ENCODE measurements at places on chromosomes 7 and 10.

DNA sequence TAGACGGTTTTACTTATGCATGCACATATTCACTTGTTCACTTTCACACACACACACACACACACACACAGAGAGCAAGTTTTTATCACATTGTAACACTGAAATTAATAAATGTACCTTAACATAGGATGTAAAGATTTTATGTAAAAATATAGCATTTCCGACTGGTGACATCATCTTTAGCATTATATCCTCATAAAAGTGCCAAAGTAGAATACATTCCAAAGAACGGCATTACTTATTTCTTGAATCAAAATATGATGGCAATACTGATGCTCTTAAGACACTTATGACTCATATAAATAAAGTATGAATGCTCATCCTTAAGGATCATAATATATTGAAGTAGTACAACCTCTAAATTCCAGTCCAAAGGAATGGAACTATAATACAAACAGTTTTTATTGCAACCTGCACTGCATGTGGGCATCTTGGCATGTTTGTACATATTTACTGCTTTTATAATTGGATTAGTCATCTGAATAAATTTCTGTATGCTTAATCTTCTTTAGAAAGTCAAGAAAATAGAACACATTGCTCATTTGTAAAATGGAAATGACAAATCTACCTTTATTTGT lies 290.0 kb upstream of the SEMA3A start:
- DNase-seq = no peak

DNA sequence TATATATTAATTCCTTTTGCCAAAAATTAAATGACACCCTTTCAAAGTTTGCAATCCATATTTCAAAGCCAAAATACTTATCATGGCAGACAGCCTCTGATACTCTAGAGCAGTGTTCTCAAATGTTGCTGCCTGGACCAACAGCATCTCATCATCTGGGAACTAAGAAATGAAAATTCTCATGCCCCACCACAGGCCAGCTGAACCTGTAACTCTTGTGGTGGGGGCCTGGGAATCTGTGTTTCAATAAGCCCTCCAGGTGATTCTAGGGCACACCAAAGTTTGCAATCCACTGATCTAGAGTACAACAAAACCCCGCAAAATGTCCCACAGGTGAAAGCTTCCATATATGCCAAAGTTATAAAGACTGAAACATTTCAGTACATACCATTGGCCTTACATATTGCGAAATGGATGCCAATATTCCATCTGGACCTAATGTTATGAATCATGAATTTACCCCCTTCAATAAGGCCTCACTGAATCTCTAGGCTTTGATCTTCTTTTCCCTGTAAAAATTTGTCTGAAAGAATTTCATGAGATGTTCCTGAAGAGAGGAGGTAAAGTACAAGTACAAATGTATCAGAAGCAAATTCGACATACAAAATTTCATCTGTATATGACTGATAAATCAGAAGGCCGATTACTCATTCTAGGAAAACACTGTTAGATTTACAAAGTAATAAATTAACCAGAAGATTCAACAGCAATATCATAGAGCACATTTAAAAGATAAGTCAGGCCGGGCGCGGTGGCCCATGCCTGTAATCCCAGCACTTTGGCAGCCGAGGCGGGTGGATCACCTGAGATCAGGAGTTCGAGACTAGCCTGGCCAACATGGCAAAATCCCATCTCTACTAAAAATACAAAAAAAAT lies 25.3 kb upstream of the EPC1 start:
- DNase-seq = no peak

GRCh38 chr7:18667466-18667865 lies 171.9 kb downstream of the HDAC9 start:
- no peak for DNase-seq

DNA sequence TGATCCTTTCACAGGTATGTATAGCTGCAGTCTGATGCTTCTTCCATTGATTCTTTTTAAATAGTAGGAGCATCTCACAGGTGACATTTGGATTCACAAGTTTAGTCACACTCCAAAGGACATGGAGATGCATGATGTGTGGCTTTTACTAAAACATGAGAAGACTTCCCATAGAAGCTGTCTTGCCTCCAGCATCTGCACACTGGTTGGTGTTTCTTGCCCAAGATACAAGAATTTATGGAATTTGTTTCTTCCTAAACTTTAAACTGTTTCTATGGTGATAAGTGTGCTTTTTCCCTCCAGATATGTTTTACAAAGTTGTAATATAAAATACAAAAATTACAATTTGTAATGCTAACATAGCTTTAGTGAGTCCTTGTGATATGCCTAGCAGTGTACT lies 24.2 kb downstream of the ADIRF start:
- DNase-seq = no peak

GRCh38 chr10:14879124-14879927 lies 660 bp downstream of the SUV39H2 start:
- peak; percentile 52 for DNase-seq

DNA sequence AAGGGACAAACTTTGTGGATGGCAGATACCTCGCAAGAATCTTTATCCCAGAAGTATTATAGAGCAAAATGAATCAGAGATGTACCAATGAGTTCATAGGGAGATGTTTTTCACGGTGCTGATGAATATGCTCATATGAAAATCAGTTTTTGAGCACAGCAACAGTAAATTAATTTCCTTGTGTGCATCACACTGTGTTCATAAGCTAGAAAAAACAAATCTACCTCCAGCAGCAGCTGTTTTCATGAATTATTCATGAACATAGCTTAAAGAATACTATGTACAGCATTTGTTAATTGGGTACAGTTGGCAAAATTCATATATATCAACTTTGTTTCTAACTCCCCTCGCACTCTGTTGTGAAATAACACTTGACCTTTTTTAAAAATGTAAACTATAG lies 809.8 kb downstream of the GRM8 start:
- no peak for DNase-seq

- DNase-seq = no peak
These were observed 8.8 kb downstream of the LYZL1 start for GRCh38 chr10:29297678-29298077.

DNA sequence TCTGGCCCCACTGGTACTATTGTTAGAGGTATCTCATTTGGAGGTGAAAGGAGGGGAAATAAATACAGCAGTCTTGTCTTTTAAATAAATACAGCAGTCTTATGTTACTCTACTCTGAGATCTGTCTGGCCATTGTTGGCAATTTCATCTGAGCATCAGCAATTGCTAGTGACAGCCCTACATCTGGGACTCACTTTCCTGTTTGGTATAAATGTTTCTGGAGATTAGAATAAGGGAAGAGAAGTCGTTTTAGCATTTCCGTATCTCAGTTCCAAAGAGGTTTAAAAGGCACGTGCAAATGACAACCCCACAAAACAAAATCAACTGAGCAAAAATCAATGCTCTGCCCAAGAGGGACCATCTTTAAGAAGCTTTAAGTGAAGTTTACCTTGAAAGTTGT lies 18.1 kb upstream of the CNNM2 start:
- no peak for DNase-seq

DNA sequence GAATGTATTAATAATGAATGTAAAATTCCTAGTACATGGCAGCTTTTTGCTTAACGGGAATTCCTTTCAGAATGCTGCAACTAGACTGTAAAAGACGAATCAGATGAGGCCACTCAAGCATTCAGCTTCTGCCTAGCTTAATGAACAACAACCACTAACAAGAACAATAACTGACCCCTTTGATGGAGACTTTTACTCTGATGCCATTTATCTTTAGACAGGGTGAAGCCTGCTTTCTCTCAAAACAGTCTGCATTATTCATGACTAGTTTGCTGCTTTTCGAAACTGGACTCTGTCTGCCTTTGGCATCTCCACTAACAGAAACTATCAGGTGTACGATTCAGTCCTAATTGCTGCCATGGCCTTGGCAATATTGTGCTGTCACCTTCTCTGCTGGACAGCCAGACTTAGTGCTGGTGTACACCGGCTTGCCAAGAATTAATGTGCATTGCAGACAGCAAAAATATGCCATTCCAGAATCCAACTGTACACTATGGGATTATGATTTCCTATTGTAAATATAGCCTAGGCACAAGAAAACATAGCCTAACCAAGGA lies 295.5 kb upstream of the CDC14C start:
- no peak for DNase-seq

- no peak for DNase-seq
These were observed 554.4 kb downstream of the INHBA start for GRCh38 chr7:41148521-41148951.

DNA sequence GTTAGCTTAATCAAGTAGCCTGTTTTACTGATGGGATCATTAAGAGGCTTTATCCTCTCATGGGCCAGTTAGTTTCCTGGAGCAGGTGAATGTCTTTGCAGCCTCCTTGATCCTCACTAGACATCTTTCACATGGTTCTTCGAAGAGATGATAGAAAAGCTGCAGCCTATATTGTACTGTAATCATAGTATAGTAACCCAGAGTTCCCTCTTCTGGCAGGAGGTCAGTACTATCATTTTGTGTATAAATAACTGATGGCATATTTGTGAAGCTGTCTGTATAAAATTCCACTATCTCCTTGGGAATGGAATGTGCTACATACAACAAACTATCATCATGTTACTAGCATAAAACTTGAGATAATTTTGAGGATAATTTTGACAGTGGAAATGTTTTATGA lies 123.8 kb upstream of the PRPS1L1 start:
- no peak for DNase-seq

- DNase-seq = no peak
These were observed 262.0 kb upstream of the ZMIZ1 start for GRCh38 chr10:78806681-78807221.

- no peak for DNase-seq
These were observed 55.3 kb downstream of the C7orf25 start for GRCh38 chr7:42856605-42856987.

- DNase-seq = no peak
These were observed 871.1 kb downstream of the LRMDA start for GRCh38 chr10:76302481-76302880.

GRCh38 chr7:103936558-103936957 lies 52.9 kb downstream of the RELN start:
- DNase-seq = no peak

DNA sequence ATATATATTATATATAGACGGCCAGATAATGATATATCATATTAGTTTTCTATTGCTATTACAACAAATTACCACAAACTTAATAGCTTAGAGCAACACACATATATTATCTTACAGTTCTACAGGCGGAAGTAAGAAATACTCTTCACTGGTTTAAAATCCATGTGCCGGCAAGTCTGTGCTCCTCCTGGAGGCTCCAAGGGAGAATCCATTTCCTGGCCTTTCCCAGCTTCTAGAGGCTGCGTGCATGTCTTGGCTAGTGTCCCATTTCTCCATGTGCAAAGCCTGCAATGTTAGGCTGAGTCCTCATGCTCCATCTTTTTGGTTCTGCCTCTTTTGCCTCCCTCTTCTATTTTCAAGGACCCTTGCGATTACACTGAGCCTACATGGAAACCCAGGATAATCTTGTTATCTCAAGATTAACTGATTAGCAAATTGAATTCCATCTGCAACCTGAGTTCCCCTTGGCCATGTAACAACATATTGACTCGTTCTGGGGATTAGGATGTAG lies 23.9 kb upstream of the PNLIPRP3 start:
- DNase-seq = no peak

DNA sequence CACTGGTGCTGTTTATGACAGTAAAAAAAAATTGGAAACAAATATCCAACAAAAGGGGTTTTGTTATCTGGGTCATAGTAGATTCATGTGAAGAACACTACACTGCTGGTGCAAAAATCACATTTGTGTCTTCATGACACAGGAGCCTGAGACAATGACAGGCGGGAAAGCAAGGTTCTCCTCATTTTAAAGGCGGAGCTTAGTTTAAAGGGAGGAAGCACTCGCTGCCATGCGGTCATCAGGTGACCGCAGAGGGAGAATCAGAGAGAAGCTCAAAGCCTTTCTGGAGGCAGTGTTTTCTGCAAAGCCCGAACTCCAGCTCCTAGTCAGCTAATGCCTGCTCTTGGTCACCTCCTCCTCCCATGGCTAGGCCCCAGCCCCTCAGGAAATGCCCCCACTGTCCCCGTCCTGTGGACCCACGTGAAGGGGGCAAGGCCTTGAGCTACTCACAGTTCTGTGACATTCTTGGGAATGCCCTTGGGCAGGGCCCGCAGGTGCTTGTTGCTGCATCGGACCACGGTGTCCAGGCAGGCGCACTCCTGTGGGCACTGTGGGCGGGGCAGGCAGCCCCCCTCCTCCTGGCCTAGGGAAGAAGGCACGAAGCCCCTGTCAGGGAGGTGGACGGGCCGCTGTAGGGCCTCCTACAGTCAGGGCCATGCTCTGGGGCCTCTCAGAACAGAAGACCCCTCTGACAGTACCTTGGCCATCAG lies 146.1 kb downstream of the SLIT1 start:
- DNase-seq = peak; percentile 39

DNA sequence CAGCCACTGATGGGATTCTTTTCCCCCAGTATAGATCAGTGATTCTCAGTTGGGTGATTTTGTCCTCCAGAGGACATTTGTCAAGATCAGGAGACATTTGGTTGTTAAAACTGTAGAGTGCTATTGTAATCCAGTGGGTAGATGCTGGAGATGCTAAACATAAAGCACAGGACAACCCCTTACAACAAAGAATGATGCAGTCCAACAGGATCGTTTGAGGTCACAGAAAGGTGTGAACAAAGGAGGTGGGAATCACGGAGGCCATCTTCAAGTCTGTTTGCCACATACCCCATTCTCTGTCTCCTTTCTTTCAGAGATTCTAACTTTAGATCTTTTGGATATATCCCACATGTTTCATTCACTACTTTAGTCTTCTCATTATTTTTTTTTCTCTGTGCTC lies 69.0 kb downstream of the HELLS start:
- no peak for DNase-seq

DNA sequence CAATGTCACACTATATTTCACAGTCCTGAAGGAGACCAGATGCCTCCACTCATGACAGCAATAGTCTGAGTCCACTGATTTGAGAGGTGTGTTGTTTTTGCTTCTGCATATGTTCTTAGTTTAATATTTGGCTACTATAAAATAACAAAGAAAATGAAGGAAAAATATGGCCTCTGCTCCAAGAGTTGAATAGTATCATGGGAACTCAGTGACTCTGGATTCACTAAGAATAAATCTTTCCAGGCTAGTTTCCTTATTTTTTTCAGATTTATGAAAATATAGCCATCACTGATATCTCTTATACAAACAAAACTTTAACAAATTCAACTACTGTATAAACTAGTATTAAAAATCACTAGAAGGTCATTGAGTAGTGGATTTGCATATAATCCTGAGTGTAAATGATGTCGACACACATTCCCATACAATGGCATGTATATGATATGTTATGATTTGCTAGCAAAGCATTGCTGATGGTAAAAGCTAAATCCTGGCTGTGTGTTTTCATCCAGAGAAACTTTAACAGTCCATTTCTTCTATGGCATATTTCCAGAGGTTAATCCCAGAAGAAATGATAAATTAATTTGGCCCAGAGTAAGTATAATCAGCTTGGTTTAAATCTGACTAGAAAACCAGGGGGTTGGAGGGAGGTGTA lies 66.0 kb upstream of the VIPR2 start:
- no peak for DNase-seq
